PC-3 (cell line): ENCODE measurements at places on chromosomes 4 and X.
A peak's percentile ranks its signal among the peaks of the same experiment; 100 is the strongest.

DNA sequence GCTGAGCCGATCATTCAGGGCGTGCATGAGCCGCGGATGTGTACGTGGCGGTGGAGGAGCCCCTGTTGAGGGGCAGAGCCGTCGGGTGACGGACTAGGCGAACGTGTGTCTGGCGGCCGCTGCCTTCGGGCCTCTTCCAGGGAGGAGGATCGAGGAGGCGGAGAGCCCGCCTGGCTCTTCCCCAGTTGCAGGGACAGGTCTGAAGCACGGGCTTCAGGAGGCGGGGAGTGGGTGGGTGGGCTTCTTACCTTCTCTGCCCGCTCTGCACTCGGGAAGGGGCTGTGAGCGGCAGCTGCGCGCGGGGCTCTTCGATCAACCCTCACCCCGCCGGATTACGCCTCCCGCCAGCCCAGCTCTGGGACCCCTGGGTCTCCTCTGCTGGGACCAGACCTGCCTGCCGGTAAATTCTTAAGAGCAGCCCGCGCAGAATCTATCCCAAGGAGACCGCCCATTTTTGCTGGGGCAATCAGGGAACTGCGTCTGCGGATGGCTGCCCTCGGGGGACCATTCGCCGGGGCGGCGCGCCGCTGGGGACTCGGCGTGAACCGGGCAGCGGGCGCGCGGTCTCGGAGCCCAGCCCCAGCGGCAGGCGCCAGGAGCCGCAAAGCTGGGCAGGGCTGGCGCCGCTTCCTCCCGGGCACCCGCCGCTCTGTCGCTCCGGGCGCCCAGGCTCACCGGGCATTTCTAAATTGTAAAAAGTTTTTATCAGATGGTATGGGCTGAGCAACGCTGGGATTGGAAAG is 4.9 kb downstream of the PLAC8 start:
- DNase-seq = peak; percentile 33

DNA sequence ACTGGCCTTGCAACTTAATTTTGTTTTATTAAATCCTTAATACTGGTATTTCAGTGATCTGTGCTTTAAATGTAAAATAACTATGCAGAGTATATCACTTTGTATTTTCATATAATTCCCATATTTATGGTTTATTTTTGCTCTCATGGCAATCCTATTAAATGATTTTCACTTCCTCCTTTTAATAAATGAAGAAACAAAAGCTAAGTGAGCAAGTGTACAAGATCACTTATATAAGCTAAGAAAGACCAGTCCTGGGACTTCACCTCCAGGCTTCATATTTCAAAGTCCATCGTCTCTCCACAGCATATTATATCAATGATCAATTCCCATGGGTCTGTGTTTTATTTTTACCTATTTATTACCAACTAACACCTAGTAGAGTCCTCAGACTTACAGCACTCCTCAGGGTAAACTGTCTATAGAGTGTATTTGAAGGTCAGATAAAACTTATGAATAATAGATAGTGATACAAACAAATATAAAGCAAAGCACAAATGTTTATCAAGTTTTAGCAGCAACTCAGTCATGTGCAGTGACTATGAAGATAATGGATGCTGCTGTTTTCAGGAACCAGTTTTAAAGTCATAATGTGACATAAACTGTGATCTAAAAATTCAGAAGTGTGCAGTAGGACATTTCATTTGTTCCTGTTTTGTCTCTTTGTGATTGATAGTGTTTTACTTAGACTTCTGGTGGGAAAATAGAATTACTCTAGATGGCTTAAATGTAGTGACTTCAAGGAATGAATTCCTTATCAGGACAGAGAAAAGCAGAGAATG is 56.8 kb downstream of the ARHGAP24 start:
- no peak for DNase-seq

DNA sequence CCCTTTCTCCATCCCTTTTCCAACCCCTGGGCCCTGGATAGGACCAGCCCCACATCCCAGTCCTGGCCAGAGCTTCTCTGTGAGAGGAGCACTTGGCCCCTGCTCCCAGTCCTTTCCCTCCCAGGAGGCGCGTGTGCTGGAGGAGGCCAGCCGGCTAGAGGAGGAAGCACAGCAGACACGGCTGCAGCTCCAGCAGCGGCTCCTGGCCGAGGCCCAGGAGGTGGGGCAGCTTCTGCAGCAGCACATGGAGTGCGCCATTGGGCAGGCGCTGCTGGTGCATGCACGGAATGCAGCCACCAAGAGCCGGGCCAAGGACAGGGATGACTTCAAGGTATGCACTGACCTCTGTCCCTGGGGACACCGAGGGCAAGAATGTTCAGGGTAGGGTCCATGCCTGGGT is 87.5 kb downstream of the EVC start:
- DNase-seq = no peak

- DNase-seq = no peak
Observed at GRCh38 chrX:149718757-149719156, 6.9 kb downstream of the MAGEA11 start.

- no peak for DNase-seq
Observed at GRCh38 chrX:149715468-149715867, 3.6 kb downstream of the MAGEA11 start.
